ENCODE measurements at places on chromosomes 6 and 20. TPM values are rescaled to one million over a fixed set of nuclear protein-coding genes. Genes with fewer than 3 reads are reported as not detected.

SIRPB1 gene
- total RNA-seq: 0.37 TPM

DNA sequence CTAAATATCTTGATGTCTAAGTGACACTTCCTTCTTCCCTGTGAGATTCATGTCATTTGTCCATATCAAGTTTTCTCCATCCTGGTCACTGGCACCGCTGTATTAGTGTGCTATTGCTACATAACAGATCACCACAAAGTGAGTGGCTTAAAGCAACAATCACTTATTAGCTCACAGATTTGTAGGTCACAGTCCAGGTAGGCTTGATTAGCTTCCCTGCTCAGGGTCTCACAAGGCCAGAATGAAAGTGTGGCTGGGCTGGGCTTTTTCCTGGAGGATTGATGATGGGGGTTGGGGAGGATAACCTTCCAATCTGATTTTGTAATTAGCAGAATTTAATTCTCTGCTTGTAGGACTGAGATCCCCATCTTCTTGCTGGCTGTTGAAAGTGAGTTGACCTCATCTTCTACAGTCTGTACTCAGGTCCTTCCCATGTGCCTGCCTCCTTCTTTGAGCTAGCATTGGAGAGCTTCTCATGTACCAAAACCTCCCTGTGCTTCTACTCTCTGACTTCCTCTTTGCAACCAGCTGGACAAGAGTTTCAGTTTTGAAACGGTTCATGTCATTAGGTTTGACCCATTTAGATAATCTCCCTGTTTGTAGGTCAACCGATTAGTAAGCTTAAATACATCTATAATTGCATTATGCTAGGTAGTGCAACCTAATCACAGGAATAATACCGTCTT, 152.4 kb upstream of the MAN1A1 start:
- no peaks in the 10 kb centered on the region for H3K27me3 ChIP-seq
- no peak for DNase-seq

ITPR3 gene
- 16.7 TPM for total RNA-seq

GRCh38 chr6:45431317-45432065, 53.8 kb upstream of the SUPT3H start:
- H3K36me3 ChIP-seq: no peaks in the 10 kb centered on the region
- H3K4me3 ChIP-seq: no peak overlapping the region
- H3K4me1 ChIP-seq: peaks cover 3% of the 10 kb centered on the region
- DNase-seq: no peak

FUT9 gene
- not detected for total RNA-seq

- H3K27ac ChIP-seq: no peak overlapping the region
- DNase-seq: no peak
- H3K4me3 ChIP-seq: no peak overlapping the region
- H3K4me1 ChIP-seq: no peaks in the 10 kb centered on the region
- peaks cover 43% of the 10 kb centered on the region for H3K36me3 ChIP-seq
Observed at GRCh38 chr6:2274981-2275891, 29.8 kb upstream of the GMDS start.

C6orf15 gene
- not detected for total RNA-seq

CAP2 gene
- 211 TPM for total RNA-seq

MYLK2 gene
- total RNA-seq: not detected

- H3K4me3 ChIP-seq: no peak overlapping the region
- no peaks in the 10 kb centered on the region for H3K4me1 ChIP-seq
- no peak overlapping the region for H3K27ac ChIP-seq
- no peak for DNase-seq
Observed at GRCh38 chr6:958488-958887, 265.5 kb upstream of the EXOC2 start.

DNA sequence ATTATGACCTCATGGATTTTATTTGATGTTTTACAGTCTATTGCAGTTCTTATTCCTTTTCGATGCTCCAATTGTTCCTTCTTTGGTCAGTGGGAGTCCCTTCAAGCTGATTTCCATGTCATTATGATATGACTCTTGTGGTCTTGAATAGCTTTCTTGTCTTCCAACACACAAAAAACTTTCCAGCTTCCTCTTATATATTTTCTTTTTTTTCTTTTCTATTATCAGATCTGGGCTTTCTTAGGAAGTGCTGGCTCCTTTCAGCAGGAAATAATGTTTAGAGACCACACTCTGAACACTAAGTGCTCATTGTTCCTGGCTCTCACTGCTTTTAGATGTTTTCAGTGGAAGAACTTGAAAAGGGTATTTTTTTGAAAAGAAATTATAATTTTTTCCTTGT, 3.1 kb upstream of the SLC17A1 start:
- peak overlapping the region; percentile 52 for H3K27ac ChIP-seq
- DNase-seq: no peak
- no peak overlapping the region for H3K4me3 ChIP-seq

DNA sequence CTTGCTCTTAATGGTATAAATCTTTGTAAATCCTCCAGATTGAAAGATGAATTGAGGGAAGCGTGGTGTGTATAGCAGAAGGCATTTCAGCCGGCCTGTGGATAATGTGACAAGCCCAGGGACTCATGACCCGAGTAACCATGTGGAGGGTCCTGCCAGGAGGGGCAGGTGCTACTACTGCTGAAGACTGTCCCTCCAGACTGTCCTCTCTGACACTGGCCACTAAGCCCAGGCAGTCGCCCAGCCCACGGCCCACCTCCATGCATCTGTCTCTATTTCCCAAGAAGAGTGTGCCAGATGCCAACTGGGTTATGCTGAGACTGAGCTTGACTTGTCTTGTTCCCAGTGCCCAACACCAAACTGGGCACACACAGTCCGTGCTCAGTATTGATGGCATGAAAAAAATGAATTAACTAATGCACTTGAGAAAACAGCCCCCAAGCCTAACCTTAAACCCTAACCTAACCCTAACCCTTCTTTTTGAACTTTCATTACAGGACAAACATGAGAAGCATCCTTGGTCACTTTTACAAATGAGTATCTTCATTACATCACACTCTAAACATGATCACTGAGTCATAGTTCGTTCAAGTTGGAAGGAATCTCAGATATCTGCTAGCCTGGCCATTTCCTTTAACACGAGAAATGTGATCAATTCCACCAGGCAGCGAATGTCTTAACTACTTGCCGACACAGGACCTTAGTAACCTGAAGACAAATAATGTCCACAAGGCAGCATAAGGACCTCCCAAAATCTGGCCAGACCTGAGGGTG, 182.2 kb upstream of the RREB1 start:
- H3K27ac ChIP-seq: no peak overlapping the region
- no peaks in the 10 kb centered on the region for H3K27me3 ChIP-seq
- DNase-seq: no peak
- peaks cover 9% of the 10 kb centered on the region for H3K4me1 ChIP-seq
- no peak overlapping the region for H3K4me3 ChIP-seq

ECT2L gene
- total RNA-seq: 2.6 TPM

- H3K4me1 ChIP-seq: peaks cover 15% of the 10 kb centered on the region
- H3K27me3 ChIP-seq: no peaks in the 10 kb centered on the region
- no peak for DNase-seq
Observed at GRCh38 chr6:157688960-157689599, 134.0 kb upstream of the SNX9 start.

DNA sequence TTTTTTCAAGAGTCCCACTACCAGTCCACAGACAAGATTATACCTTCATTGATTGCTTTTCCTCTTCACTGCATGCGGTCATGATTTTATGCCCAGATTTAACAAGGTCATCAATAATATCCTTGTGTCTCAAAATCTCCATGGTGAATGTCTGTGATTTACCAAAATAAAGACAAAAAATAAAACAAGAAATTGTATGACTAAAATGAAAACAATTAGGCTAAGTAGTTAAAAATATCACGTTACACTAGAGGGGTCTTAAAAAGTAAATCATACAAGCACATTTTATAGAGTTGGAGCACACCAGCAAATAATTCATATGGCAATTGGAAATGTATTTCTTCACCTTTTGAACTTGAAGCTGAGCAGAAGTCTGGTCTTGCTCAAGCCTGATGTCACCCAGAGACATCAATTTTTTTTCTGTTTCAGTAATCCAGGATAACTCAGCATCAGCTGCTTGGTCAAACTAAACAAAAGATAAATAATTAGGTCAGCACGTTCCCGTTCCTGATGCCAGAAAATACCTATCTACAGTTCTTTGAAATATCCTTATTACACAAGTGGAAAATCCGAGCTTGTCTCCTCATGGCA, 125.4 kb downstream of the DST start:
- no peak overlapping the region for H3K4me3 ChIP-seq
- H3K36me3 ChIP-seq: peaks cover 58% of the 10 kb centered on the region
- DNase-seq: no peak
- peaks cover 37% of the 10 kb centered on the region for H3K4me1 ChIP-seq
